ENCODE measurements at places on chromosomes 4 and X.

- DNase-seq, result no peak
Measured at GRCh38 chr4:83139514-83140156, 25.1 kb upstream of the PLAC8 start.

- no peak for DNase-seq
Measured at GRCh38 chrX:78493180-78493579, 165.8 kb upstream of the CYSLTR1 start.

- no peak for DNase-seq
Measured at GRCh38 chr4:3878678-3879077, 112.5 kb downstream of the ADRA2C start.

DNA sequence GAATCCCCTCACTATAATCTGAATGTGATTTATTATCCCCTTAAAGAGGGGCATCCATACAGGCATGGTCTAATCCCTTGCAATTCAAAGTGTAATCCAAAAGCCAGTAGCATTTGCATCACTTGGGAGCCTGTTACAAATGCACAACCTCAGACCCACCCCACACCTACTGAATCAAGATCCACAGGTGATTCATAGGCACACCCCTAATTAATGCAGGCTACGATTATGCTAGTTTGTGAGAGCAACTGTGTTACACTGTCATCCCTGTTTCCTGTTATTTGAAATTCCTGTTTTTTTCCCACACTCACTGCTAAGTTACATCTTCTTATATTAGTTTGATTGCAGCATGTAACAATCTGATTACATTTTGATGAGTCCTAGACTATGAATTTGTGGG is 120.0 kb downstream of the RAB28 start:
- DNase-seq, result no peak

GRCh38 chrX:45007598-45007997 is 134.6 kb downstream of the KDM6A start:
- no peak for DNase-seq

DNA sequence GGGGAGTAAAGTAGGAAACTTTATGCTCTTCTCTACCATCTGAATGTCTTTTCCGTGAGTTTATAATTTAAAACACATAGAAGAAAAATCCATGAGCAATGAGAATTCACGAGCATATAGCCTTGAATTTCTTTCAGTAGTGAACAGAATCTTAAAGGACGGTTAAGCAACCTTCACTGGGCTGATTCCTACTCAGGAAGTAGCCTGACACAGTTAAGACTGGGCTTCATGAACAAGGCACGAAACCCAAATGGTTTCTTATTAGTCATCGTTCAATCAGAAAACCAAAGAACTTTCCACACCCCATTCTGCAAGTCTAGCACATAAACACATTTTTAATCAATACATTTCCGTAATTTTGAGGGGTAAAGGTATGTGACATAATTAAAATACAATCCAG is 95.8 kb downstream of the SH3KBP1 start:
- DNase-seq, result no peak

GRCh38 chr4:125393825-125394224 is 79.1 kb downstream of the FAT4 start:
- no peak for DNase-seq

DNA sequence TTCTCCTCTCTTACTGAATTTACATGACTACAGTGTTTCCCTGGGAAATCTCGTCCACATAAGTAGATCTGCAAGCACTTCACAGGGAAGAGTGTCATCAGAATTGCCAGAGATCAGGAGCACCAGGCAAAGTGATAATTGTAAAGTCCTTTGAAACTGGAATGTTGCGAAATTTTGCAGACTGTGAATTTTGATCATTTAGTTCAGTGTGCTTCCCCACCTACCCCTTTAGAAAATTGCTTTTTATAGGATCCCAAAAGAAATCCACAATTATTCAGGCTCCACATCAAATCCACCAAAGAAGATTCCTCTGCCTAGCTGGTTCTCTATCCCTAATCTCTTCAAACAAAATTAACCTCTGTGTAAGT is 10.2 kb downstream of the PTCHD1 start:
- DNase-seq, result no peak

- DNase-seq, result peak; percentile 31
Measured at GRCh38 chrX:153469811-153470410, 465 bp downstream of the HAUS7 start.

GRCh38 chr4:102493794-102494193 is 7.4 kb upstream of the NFKB1 start:
- no peak for DNase-seq

DNA sequence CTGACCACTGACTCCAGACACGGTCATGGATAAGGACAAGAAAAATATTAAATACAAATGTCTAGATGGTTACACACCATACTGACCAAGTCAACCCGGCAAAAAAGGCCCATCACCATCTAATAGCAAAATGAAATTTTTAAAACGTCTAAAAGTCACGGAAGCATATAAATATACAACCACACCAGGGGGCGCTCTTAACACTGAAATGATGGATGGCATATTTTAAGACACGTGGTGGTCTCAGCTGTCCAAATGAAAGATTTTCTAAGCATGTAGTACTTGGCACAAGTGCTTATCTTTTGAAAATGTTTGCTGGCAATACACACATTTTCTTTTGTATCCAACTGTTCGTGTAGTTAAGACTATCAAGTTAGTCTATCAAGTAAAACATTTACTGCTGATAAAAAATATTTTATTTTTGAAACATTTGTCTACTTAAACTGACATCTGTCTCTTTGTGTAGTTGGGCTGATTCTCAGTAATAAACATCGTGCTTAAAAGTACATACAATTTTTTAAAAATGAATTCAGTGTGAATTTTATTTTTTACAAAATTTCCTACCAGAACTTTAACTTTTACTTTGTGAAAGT is 64.6 kb downstream of the COX7B2 start:
- peak; percentile 55 for DNase-seq

DNA sequence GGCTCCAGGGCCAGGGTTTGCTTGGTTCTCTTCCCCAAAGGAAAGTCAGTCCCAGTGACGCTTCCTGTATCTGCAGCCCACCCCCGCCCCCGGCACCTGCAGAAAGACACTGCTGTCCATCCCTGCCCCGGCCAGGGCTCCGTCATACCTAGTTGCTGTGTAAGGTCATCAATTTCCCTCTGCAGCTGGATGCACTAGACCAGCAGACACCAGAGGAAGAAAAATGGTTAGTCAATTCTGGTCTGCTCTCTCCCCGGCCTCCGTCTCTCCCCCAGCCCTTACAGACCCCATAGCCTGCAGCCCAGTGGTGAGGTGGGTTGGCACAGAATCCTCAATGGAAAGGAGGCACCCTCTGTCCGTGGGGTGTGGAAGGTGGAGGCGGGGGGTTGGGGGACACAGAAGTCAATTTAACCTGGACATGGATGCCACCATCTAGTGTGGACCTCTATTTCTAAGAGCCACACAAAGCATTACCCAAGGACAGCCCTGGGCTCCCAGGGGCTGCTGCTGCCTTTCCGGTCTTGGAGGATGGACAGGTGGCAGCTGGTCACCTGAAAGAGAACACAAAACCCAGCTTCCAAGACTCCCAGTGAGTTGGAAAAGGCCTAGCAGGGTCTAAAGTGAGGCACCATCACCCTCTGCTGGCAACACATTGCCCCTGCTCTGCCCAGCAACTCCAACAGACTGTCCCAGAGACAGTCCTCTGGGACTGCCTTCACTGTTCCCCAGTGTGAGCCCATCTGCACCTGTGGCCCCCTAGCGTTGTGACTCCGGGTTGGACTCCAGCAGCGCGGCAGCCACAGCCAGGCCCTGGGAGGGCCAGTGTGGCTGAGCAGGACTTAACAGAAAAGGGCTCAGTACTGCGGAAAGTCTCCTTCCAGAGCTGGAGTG is 40.2 kb upstream of the NHSL2 start:
- DNase-seq, result no peak

DNA sequence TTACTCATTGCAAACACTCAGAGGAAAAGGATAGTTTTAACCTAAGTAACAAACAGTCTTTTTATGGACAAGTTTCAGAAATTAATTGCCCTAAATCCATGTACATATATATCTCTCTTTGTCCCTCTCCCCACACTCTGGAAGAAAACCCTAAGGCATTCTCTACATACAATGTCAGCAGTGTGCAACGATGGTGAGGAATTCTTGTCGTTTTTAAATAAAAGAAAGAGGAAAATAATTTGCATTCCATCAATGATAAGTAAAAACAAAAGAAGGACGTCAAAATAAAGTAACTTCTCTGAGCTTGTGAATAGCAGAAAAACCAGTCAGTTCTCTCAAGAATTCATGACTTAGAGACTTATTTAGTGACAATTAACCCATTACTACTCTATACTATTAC is 550.5 kb upstream of the DIPK2B start:
- no peak for DNase-seq

- no peak for DNase-seq
Measured at GRCh38 chr4:189870511-189871234, 70.0 kb upstream of the FRG1 start.

GRCh38 chr4:68348577-68348976 is 1.3 kb downstream of the YTHDC1 start:
- no peak for DNase-seq

DNA sequence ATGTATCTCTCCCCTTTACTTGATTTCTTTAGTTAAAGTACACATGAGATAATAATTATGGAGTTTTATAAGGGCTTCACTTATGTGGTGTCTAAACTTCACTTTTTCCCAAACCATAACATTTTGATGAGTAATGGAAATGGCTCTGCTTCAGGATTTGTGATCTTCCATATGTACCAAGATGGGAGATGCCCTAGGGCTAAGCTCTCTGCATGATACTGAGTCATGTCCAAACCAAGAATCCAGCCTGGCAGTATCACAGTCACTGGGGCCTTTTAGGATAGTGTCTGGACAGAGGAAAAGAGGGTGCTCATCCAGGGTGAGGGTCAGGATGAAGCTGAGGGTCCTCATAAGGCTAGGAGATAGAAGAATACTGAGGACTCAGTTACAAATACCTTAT is 47.9 kb upstream of the PAGE3 start:
- DNase-seq, result no peak

DNA sequence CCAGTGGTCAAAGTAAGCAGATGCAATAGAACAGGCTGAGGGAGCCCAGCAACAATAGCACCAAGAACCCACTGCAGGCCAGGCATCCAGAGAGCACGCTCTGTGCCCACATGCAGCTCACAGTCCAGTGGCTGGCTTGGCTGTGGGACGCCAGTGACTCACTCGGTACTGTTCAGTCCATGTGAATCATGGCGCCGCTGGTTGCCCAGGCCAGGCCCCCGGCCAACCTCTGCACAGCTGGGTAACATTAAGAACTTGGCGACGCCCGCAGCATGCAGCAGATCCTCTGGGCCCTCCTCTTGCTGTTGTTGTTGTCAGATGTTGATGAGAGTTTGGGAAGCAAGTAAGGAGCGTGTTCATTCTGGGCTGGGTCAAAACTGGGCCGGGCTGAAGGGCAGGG is 60.5 kb downstream of the MSX1 start:
- DNase-seq, result no peak

DNA sequence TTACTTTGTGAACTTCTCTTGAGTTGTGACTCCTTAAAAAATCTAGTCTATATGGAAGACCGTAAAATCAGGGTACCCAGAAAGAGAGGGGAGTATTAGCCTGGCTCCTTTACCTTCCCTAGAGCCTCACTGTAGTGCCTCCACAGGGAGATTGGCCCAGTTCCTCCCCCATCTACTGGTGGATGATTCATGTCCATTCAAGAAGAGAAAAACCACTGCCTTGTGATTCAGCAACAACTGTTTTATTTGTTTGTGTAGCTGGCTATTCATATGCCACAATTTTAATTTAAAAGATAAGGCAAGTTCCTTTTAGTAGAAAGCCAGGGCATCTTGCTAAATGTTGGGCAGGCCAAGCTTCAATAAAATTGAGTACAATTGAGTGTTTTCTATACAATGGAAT is 221.8 kb upstream of the KCNIP4 start:
- no peak for DNase-seq

GRCh38 chrX:12011075-12011474 is 127.2 kb upstream of the FRMPD4 start:
- no peak for DNase-seq

DNA sequence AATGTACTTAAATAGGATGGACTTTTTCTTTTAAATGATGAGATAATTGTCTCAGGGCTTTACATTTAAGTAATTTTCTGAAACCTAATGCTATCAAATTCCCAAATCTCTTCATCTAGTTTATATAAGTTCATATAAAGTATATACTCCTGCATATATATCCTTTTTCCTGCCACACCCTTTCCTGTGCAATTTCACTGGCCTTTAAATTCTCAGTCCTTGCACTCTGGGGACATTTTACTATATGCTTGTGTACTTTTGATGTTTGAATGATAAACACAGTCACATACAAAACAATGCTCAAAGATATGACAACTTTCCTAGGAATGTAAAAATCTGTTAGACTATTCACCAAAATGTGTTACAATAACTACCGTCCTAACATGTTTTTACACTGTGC is 60.1 kb downstream of the NDST4 start:
- no peak for DNase-seq

- no peak for DNase-seq
Measured at GRCh38 chr4:87321888-87322287, 794 bp downstream of the HSD17B13 start.

DNA sequence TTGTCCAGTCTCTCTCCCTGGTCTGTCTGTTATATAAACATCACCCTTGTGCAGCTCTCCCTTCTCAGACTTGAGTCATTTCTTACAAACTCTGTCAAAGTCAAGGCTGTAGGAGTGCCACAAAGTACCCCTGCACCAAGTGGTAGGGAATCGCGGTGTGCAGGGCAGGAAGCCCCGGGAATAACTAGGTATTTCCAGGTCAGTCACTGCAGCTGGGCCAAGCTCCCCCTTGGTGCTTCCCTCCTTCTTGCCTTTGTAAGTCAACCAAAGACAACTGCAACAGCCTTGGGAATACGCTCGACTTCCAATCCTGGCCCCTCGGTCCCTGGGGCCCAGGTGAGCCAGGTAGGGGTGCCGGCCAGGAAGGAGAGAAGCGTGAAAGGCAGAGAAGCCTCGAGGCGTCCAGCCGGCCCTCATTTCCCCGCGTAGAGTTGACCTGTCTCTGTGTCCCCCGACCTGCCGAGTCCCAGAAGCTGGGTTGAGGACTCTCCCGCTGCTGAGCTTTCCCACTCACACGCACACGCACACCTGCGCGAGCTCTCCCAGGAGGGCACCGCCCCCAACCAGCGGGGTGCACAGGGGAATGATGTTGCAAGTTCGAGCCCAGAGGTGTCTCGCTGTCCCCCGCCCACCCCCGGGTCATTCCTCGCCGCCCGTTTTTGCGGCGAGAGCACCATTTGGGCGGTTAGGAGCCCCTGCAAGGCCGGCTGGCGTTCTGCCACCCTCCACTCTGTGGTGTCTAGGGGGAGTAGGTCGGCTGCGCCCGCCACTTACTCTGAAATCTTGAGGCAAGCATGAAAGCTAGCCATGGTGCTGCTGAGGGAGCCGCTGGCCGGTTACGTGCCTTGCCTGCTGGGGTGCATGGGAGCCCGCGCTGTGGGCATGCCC is 22.8 kb upstream of the KIAA1210 start:
- no peak for DNase-seq

- no peak for DNase-seq
Measured at GRCh38 chrX:138704596-138704995, 6.9 kb downstream of the FGF13 start.

DNA sequence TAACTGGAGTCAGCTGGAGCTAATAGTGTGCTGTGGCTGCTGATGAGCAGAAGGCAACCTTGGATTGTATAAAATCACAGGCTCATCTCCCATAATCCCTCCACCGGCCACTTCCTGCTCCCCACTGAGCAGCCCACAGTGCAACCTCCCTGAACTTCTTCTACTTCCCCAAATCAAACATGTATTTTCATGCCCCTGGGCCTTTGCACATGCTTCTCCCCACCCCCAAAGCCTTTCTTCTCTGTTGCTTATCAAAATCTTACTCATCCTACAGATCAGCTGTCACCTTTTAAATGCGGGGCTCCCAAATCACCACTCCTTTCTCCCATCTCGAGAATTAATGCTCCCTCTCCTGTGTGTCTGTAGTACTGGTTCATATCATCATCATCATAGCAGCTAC is 35.8 kb downstream of the RHOH start:
- DNase-seq, result no peak
